GM04503 (cell line): ENCODE measurements at places on chromosomes 5 and 9.

DNA sequence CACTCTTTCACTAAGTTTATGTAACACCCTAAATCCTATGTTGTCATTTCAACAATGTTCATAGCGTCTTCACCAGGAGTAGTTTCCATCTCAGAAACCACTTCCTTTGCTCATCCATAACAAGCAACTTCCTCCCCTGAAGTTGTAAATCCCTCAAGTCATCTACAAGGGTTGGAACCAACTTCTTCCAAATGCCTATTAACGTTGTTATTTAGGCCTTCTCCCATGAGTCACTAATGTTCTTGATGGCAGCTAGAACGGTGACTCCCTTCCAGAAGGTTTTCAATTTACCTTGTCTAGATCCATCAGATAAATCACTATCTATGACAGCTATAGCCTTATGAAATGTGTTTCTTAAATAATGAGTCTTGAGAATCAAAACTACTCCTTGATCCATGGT lies 73.3 kb upstream of the TARS1 start:
- DNase-seq: no peak

GRCh38 chr5:83925321-83925954 lies 204.8 kb upstream of the HAPLN1 start:
- peak; percentile 33 for DNase-seq

GRCh38 chr9:127055745-127056402 lies 66.6 kb downstream of the ANGPTL2 start:
- no peak for DNase-seq

DNA sequence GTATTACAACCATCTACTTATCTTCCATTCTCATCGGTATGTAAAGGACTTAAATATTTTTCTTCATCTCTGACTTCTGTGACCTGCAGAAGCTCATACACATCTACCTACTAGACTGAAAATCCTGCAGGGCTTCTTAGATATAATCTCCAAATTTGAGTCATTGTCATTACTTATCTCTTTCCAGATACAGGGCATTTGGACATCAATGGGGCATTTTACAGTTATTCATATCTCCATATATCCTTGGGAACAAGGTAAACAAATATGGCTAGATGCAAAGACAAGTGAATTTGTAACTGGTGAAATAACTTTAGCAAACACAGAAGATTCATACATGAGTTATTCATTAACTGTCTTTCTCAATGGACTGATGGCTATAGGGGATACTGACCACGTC lies 37.7 kb upstream of the IL7R start:
- no peak for DNase-seq

DNA sequence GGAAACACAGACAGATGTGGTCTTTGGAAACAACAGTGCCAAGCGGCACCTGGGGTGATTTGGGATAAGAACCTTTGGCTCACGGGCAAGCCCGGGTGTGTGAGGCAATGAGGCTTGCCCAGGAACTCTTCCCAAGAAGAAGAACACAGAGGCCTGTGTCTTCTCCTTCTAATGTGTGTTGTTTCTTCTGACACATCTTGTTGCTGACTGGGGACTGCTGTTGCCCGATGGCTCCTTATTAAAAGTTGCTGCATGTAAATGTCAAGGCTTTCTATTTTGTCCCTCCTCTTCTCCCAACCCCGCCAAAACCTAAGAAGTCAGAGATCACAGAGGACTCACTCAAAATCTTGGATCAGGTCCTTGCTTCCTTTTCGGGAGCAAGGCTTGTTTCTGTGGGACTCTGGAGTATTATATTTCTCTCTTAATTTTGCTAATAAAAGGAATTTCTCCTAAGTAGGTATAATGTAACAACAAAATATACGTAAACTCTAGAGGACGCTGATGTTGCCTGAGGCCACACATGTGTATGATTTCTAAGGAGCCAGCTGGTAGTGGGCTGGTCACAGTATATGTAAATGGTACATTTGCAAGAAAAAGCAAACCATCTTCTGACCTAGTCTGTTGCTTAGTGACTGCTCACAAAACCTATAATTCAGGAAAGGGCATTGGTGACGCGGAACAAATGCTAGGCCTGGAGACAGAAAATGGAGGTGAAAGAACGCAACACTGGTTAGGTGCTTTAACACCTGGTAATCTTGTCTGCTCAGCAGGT lies 232.5 kb downstream of the GADD45G start:
- no peak for DNase-seq

GRCh38 chr5:129905473-129906176 lies 1.4 kb downstream of the CHSY3 start:
- DNase-seq: no peak

GRCh38 chr9:127876764-127877562 lies 512 bp downstream of the AK1 start:
- no peak for DNase-seq

DNA sequence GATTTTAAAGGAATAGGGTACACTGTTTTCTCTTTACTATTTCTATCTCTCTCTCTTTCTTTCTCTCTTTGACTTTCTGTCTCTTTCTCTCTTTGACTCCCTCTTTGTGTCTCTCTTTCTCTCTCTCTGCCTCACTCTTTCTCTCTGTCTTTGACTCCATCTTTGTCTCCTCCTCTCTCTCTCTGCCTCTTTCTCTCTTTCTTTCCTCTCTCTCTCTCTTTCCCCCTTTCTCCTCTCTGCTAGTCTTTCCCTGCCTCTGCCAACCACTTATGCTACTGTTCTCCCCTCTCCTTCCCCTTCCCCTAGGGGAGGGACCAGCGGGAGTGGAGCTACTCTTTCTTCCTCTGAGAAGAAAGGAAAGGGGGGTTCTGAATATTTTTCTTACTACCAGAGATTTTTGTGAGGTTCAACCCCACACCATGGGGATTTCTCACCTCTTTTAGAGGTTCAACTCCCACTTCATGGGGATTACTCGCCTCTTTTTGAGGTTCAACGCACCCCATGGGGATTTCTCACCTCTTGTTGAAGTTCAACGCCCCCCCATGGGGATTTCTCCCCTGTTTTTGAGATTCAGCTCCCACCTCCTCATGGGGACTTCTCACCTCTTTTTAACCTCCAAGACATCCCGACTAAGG lies 309.9 kb downstream of the NR3C1 start:
- DNase-seq: no peak

- DNase-seq: no peak
These were observed 3.1 kb downstream of the GTF3C4 start for GRCh38 chr9:132673355-132673754.

DNA sequence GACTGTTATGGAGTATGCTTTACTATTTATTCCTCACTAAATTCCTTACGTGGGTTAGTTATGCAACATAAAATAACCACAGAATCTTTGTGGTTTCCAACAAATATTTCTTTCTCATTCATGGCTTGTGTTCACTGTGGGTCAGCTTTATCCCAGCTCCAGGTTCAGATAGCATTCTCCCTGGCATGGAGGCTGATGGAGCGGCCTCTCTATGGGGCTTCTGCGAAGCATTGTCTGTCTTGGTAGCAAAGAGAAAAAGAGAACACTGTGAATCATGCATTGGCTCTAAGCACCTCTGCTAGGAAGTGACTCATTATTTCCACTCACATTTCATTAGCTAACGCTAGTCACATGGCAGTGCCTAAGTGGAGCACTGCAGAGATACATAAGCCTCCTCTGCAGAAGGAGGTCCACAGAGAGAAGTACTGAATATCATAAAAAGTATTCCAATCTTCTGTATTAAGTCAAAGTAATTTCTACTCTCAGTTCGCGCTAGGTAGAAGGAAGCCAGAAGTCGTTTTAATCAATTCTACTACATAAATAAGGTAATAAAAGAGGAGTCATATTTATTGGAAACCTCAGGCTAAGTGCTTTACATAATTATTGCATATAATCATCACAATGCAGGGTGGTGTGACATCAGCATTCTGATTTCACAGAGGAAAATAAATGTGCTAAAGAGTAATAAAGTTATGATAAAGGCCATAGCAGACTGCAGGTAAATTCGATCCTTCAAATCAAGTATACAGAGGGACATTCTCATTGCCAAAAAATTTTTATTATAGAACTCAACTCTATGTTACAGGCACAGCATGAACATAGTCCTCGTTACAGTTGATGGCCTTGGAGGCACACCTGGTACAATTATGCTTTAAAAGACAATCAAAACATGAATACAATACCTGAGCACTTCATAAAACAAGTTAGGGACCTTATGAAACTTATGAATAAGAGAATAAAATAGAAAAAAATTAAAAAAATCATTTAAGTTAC lies 531.1 kb downstream of the CETN3 start:
- peak; percentile 31 for DNase-seq

DNA sequence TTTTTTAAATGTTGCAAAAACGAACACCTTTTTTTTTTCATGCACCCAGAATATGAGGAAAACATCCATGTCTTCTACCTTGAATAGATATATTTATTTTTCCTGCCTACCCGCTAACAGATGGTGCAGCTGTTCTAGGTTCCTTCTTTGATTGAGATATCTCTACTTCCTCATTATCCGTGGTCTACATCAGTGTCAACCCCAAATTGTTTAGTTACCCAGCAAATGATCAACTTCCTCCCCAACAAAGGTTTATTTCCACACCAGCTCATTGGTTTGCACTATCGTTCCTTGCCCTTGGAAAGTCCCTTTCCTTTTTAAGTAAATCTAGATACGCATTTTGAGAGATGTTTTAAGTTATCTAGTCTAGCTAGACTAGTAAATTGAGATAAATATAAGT lies 166.4 kb downstream of the PRR16 start:
- no peak for DNase-seq

DNA sequence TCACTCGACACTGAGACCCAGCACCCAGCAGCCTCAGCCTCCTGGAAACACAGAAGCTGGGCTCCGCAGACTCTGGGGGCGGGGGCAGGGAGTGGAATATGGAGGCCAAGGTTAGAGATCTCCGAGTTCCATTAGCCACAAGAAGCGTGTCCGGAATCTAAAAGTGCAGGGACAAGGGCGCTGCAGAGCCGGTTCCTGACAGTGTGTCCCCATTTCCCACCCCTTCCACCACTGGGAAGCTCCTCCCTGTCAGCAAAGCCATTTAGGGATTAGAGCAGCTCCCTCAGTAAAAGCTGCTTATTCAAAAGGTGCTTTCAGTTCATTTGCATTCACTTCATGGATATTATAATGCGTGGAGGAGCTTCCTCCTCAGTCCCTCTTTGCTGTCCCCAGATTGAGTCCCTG lies 74.1 kb upstream of the HSPA9 start:
- DNase-seq: no peak

GRCh38 chr5:33795496-33795895 lies 96.3 kb downstream of the ADAMTS12 start:
- DNase-seq: no peak

DNA sequence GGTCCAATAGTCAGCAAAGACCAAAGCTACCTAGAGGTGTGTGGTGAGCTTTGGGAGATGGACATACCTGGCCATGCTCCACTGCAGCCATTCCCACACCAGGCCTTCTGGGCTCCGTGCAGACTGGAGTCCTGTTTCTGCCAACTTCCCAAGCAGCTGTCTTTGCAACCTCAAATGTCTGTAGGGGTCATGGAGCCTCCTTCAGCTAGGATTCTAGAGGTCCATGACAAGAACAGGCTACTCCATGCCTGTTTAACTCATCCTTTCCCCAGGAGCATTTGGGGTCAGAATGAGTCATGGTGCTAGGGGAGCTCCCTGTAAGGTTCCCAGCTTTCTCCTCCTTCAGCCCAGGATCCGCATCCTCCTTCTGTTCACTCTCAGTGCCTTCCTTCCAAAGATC lies 17.1 kb downstream of the VPS13A start:
- no peak for DNase-seq

- no peak for DNase-seq
These were observed 616 bp downstream of the RNF130 start for GRCh38 chr5:180070756-180071530.

- DNase-seq: peak; percentile 21
These were observed 46.2 kb upstream of the FBXW11 start for GRCh38 chr5:172052450-172053236.

DNA sequence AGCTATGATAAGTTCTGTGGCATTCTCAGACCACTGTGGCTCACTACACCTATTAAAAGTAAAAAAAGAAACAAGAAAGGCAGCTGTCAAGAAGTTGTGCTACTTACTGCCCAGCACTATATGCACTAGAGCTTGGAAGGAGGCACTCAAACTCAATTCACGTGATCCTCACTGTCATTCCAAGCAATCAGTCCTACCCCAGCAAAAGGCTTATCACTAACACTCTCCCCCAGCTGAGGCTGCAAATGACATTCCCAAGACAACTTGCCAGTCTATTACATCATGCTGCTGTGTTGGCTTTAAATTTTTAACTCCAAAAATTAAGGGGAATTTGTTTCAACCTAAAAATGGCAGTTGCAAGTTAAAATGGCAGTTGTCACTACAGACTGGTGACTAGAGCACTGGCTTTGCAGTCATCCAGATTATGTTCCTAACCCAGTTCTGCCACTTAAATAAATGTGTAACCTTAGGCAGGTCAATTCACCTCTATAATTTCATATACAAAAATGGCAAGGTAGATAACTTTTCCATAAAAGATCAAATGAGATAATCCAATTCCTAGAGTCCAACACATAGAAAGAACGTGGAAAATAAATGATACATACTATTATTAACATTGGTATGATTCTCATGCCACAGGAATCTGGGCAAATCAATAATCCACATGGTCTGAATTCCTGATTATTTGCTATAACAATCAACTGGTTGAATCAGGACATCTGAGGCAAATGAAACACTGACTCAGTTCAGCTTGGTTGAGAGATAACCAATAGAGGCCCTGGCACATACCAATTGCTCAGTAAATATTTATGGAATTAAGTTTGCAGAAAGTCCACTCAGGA lies 52.4 kb downstream of the FBXW11 start:
- peak; percentile 43 for DNase-seq

DNA sequence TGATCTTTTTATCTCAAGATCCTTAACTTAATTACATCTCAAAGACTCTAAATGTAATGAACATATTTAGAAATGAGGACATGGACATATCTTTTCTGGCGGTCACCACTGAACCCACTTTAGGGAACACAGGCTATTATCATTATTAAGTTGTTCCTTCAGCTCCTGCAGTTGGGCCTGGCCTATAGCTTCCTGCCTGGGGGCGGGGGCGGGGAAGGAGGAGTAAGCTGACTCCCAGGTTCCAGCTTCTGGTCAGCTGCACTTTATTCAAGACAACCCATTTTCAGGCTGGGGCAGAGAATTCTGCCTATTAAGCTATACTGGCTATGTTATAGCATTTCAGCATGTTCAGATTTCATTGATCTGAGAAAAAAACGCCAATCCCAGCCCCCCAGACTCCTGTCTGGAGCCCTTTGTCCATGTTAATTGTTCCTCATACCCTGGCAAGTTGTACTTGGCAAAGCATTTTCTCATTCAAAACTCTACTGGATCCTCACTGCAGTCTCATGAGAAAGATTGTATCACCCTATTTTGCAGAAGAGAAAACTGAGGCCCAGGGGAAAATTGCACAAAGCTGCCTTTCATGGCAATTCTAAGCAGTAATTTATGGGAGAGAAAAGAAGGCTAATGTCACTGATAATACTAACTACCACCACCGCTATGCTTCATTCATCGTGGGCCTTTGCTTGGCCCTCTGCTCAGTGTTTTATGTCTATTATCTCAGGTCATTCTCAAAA lies 25.1 kb downstream of the COL15A1 start:
- DNase-seq: no peak

DNA sequence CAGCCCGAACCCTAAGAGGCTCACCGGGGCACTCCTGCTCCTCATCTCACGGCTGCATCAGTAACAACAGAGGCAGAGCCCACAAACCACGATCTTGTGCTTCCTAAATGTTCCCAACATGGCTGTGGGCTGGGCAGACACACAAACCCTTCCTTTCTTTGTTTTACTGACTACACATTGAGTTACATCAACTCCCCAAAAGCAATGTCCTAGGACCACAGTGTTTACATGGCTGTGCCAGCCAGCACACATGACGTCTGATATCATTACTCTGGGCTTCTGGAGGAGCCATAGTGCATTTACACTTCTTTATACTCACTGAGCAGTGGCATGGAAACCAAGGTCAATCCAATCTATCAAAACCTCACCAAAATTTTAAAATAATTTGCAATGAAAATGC lies 101.4 kb downstream of the LHFPL2 start:
- DNase-seq: no peak
